Hypothalamus (tissue), 51 donors: ENCODE measurements at places on chromosomes 5 and 9.

GRCh38 chr9:112059966-112060320 is 115.2 kb downstream of the SUSD1 start:
- DNase-seq = no peak

DNA sequence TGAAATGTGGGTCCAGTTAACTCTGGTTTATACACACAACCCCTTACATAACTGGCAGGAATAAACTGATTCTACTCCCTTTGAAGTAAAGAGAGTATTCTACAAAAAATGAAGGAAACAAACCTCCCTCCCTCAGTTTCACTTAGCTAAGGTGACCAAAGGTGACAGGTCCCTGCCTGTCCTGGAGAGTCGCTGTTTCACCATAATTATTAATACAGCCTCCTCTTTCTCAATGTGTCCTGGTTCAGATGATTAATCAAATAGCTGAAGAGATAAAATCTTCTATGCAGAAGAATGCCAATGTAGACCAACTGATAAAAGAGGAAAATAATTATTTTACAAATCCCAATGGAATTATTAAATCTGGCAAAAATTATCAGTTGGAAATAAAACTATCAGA is 163.7 kb upstream of the GNA14 start:
- DNase-seq = no peak

DNA sequence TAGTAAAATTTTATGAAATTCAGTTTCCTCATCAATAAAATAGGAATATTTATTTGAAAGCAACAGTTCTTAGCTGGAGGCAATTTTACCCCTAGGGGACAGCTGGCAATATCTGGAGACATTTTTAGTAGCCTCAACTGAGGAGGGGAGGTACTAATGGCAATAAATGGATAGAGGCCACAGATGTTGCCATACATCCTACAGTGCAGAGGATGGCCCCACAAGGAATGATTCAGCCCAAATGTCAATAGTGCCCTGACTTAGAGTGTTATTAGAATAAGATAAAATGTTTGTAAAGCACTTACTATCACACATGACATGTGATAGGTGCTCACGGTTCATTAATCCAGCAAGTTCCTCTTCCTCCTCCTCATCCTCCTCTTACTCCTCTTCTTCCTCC is 293.6 kb downstream of the KCTD16 start:
- DNase-seq = no peak

DNA sequence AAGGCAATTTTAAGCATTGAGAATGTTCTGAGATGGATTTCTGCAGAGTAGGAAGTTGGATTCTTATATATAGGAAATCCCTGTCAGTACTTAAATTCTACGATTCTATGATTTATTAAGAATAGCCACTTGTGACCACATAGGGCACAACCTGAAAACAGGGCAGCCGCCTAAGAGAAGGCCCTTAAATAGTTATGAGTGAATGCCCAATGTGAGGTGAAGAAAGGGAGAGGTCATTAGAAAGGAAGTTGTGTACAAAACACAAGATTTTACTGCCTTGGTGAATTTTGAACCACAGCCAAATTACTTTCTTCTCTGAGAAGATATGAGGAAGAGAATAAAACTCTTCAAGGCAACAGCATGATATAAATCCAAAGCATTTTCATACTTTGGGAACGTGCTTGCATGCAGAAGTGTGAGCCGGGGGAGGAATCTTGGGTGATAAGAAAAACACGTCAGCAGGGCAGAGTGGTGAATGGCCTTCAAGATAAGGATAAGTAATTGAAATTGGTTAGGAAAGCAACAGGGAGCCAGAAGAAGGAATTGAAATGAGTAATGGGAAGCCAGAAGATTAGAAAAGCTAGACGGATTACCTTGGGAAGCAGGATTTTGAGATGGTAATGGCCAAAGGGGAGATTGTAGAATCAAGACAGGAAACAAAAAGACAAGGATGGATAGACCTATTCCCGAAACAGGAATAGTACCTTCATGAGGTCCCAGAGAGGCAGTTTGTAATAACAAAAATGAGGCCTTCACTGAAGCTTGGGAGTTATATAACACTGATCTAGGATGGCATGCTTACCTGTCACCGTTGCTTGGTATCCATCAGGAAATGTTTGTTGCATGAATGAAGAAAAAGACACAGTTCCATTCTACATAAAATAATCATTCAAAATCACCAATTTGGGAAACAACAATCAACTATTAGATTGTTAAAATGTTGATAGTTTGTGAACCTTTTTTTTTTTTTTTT is 244.3 kb downstream of the PDE4D start:
- no peak for DNase-seq

DNA sequence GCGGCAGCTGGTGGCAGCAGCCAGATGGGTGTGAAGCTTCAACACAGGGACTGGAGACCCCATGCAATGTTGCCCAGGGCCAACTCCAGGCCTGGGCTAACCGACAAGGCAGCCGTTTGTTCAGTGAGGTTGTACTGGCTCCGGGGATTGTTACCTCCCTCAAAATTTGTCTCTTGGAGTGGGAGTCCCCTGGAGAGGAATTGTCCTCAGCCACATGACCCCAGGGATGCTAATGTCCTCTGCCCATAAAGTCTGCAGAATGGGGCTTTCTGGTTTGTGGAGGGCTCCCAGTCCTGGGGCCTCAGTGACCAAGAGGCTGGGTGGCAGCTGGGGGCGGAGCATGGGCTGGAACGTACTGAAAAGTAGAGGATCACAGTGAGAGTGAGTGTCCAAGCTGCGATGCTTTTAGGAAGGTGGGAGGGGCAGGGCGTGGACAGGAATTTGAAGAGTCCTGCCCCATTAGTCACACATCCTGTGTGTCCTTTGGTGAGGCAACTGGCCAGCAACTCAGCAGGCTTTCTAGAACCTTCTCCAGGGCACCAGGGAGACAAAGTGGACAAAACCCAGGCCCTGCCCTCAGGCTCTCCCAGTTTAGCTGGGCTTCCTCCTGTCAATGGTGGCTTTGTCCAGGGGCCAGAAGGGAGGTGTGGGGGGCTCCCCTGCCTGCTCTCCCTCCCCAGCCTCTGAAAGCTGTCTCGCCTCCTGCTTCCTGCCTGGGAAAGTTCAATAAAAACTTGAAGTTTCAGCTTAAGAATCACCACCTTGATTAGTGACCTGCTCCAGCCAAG is 114.0 kb downstream of the NSG2 start:
- no peak for DNase-seq

DNA sequence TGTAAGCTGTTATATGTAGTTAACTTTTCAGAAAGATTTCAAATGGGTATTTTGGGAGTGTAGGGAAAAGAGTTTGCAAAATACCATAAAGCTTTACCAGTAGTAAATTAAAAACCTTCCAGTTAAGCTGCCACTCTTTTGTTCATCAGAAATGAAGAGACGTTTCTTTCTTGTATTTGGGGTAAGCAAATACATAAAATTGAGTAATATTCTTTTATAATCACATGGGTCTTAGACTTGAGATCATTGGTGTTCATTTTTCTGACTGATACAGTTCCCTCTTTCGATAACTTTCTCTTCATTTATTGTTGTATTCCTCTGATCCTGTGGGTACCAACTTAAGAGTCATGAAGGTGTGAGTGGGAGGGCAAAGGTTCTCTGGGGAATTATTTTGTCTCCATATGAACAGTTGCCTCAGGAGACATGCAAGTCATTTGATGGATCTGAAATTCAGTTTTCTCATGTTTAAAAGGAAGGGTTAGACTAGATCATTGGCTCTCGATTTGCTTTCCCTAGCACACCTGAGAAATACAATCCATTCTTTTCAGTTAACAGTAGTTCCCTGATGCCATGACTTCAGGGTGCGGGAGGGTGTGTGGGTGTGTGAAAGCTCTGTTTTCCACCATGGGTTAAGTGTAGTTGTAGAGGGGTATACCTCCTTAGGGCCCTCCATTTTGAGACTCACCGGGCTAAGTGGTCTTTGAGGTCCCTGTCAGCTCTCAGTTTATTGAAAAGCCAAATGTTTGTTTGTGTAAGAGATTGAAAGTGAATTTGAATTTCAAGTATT is 47.7 kb downstream of the CNTRL start:
- DNase-seq = no peak

DNA sequence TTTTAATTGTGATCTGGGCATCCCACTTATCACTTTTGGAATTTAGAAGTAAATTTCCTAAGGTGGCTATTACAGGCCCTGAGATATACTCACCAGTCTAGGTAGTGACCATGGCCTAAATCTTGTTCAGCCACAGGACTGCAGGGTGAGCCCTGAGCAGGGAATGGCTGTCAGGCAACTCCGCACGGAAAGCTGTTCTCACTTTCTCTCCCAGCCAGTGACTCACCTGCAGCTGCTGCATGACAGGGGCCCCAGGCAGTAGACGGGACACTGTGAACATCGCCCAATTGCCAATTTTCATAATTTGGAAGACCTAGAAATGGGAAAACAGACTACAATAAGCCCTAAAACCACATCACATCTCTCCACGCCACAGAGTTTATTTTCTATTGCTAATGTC is 69.6 kb upstream of the TAF1L start:
- DNase-seq = no peak

- no peak for DNase-seq
These were observed 20.8 kb downstream of the OBP2B start for GRCh38 chr9:133188006-133188842.

- no peak for DNase-seq
These were observed 138.1 kb upstream of the GRAMD2B start for GRCh38 chr5:126284977-126285696.

- DNase-seq = no peak
These were observed 202.0 kb upstream of the NR3C1 start for GRCh38 chr5:143605403-143606005.

GRCh38 chr5:145245354-145245753 is 589.8 kb downstream of the PRELID2 start:
- DNase-seq = no peak

DNA sequence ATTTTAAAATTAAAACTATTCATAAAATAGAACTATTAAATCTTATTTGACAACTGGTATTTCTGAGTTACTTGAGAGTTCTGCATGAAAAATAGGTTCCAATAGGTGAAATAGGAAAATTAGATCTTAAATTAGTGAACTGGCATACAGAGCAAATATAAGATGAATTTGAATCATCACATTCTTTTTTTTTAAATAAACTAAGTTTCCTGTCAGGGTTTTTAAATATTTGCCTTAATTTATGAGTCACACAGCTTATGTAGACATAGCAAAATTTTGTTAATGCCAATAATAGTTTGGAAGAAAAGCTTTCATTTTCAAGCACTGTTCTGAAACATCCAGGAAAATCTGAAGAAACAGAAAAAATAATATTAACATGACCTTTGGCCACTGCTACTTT is 311.7 kb upstream of the HAPLN1 start:
- no peak for DNase-seq

DNA sequence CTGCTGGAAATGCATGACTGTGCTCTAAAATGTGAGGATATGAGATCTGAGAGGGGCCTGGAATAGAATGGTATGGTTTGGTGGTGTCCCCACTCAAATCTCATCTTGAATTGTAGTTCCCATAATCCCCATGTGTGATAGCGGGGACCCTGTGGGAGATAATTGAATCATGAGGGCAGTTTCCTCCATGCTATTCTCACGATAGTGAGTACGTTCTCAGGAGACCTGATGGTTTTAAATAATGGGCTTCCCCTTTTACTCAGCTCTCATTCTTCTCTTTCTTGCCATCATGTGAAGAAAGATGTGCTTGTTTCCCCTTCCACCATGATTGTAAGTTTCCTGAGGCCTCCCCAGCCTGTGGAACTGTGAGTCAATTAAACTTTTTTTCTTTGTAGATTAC is 133.6 kb upstream of the ADAMTS16 start:
- no peak for DNase-seq

DNA sequence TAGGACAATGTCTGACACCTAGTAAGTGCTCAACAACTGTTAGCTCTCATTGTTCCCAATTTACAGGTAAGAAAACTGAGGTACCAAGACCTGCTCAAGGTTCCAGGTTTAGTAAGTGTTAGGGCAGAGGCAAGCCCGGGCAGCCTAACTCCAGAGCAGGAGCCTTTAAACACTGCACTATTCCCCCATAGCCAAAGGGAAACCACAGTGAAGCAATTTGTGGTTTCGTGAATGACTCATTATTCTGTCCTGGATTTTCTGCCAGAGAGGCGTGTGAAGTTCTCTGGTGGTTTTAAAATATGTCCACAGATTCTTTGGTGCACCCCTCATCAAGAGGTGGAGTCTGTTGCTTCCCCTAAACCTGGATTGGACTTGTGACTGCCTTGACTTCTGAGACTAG is 1.0 kb upstream of the MCC start:
- no peak for DNase-seq
